ENCODE measurements at places on chromosomes 11 and 22.

DNA sequence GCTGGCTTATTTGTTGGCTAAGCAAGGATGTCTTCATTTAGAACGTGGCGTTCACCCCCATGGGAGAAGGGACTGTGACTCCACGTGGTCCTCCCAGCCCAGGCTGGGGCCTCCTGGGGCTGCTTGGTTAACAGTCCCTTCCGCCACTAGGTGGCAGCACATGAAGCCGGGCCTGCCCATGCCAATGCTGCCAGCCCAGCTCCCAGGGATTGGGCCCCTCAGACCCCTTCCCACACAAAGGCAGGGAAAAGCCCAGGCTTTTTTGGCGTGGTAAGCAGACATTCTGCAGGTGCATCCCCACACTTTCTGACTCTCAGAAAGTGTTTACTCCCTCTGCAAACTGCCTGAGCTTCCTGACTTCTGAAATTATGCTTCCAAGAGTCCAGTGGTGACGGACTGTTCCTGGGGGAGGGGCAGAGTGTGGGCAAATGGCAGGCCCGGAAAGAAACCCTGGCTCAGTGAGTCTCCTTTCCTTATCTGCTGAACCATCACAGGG, 3.1 kb downstream of the CBX6 start:
- DNase-seq = peak; percentile 86

GRCh38 chr11:106001304-106002012, 20.6 kb downstream of the MSANTD4 start:
- DNase-seq = no peak

DNA sequence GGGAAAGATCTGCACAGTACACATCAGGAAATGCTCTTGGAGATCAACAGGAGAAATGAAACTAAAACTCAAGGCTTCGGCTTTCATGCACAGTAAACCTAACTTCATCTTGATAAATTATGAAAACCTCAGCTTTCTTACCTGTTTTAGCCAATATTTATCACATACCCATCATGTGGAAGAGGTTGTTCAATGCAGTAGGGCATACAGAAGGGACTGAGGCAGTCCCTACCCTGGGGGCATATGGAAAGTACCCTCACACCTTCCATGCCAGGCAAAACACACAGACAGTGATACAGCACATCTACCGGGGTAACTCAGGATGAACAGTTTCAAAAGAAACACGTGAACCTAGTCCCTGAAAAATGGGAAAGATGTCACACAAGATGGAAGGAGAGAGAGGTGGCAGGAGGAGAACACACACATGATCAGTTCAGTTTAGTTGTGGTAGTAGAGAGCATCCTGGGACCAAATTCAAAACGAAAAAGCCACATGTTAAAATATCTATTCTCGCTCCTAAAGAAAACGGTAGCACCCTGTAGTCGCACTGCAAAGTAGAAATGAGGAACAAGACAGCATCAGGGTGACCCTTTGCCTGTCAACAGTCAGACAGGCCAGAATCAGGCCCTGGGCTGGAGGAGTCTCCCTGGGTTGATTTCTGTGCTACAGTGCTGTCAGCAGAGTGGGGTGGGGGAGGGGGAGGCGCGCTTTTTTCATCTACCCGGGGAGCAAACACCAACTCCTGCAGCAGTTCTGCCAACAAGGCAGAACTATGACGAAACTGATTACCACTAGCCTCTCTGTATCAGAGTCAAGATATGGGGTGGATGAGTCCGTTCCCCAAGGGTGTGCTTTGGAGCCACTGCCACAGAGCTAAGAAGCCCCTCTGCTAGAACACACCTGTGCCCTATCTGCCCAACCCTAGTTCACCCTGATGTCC, 1.3 kb downstream of the HIRA start:
- DNase-seq = peak; percentile 11

- DNase-seq = no peak
Observed at GRCh38 chr22:25025491-25026400, 73.2 kb downstream of the KIAA1671 start.

DNA sequence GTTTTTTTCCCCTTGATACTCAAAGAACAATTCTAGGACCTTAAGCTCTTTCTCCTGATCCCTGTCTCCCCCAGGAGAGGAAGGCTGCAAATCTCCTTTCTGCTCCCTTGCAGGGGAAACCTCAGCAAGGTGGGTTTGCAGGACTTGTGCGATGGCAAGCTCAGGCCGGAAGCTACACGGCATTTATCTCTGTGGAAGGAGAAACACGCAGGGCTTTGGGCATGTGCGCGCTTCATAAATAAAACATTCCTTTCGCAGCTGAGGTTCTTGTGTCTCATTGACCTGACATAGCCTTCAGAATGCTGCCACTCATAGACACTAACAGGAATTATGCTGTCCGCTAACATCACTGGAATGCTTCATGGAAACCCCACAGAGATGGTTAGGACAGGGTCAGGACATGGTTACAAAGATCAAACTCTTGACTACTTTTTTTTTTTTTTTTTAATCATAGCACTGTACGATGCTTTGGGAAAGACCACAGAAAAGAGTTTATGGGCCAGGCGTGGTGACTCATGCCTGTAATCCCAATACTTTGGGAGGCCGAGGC, 42.6 kb downstream of the SLN start:
- no peak for DNase-seq

DNA sequence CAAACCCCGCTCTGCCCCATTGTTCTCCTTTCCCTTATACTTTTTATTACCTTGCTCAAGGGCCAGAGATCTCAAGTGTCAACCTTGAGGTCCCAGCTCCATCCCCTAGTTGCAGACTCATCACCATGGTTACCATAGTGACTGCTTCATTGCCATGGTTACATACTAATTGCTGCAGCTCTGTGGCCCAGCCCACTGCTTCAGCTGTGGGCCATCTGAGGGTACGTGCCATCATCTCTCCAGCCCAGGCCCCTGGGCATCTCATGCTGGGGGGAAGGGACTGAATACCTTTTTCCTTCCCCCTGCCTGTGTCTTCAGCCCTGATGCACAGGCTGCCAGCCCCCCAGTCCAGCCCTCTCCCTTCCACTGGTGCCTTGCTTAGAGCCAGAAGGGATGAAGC, 22.2 kb downstream of the TREH start:
- DNase-seq = no peak

DNA sequence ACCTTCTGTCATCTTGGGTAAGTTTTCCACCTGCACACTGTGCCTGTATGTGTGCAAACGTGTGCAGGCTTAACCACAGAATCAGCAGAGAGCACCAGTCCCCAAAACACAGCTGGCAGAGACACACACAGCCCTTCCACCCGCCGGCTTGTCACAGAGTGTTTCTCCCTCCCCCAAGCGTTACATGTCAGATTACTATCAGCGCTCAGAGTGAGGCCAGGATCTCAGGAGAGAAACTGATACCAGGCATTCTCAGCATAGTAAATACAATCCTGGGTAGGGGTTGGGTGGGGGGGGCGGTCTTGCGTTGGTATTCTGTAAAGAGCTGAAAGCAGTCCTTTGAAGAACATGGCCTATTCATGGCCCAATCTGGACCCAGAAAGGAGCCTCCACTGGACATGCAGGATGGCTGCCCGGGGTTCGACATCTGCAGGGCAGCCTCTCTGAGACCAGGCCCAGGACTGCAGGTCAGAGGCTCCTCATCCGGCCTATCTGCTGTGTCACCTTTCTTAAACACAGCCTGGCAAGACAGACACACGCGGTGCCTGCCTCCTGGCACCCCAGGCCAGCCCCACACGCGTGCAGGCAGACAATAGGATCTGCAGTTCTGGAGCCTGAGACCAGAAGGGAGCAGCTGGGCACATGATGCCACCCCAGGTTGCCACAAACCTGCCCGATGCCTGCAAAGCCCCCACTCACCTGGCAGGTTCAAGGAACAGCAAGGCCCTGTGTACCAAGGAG, 1.7 kb downstream of the OSBPL5 start:
- no peak for DNase-seq

DNA sequence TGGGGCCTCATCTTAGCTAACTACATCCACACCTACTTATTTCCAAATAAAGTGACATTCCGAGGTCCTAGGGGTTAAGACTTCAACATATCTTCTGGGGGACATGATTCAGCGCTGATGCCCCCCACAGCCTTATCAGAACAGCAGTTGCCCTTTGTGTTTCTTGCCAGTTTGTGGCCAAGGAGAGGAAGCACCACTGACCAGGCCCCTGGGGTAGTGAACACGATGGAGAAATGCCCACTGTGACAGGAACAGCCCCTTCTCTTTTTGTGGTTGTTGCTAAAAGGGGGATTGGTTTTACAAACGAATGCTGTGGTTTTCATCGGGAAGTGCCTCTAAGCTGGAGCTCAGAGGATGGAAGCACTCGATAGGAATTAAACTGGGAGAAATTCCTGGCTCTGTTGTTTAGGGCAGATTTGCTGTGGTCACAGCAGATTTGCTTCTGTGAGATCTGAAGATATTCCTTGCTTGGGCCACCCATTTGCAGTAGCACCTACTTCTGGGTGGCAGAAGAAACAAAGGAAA, 88.8 kb downstream of the ABTB2 start:
- DNase-seq = no peak

GRCh38 chr11:123547180-123547579, 107.2 kb downstream of the SCN3B start:
- DNase-seq = no peak

GRCh38 chr11:68549789-68550484, 89.4 kb downstream of the PPP6R3 start:
- no peak for DNase-seq

GRCh38 chr11:102640946-102641345, 15.8 kb upstream of the MMP20 start:
- peak; percentile 20 for DNase-seq

DNA sequence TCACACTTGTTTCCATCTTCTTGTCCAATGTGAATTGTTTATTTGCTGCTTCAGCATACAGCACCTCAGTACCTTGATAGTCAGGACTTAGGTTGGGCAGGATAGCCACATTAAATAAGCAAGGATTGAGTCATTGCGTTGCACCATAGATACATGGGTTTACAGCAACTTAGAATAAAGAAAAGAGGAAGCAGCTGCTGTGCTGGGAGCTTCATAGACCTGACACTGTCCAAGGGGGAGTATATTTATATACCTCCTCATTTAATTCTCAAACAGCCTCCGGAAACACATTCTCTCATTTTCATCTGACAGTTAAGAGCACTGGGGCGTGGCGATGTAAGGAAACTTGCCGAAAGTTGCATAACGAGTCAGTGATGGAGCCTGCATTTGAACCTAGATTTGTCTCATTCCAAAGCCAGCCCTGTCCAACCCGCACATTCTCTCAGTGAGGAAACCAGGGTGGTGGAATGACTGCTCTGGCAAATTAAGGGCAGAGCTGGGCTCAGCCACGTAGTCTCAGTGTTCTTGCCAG, 42.2 kb downstream of the UBASH3B start:
- no peak for DNase-seq

DNA sequence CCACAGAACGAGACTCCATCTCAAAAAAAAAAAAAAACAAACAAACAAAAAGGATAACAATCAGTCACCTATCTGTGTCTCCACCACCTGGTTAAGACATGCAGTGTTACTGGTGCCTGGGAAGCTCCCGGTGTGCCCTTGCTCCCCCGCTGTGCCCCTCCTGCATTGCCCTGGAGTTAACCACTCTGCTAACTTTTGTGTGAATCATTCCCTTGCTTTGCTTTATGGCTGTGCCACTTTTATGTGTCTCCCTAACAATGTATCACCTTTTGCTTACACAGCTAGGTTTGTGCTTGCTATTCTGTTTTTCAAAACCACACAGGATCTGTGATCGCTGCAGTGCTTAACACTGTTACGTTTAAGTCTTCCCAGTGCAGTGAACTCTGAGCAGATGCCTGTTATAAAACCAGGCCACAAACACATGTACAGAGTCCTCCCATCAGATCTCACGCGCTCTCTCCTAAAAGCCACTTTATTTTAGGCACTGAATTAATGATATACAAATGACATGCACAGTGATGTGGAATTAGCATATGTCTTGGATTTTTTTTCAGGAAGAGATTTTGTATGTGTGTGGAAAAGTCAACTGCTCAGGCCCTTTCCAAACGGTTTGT, 69.9 kb downstream of the BUD13 start:
- no peak for DNase-seq

Measured in iPS-NIHi11 (cell line).